ENCODE measurements at places on chromosomes 16 and 17.

DNA sequence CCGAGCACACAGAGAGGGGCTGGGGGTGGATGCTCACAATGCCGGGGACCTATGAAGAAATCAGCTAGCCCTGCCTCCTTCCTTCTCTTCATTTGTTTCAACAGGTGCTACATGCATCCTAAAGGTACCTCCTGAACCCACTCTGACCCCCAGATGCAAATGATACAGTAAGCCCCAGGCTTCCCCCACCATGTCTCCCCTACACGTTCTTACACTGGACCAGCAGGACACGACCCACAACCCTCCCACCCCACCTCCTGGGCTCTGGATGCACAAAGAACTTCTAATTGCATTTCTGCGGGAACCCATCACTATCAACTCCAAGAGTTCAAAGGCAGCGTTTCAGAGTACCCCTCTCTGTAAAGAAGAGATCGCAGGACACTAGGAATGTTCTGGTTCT, 2.1 kb downstream of the XYLT1 start:
- DNase-seq: no peak

GRCh38 chr17:66555605-66556004, 253.2 kb downstream of the PRKCA start:
- no peak for DNase-seq

GRCh38 chr16:13463619-13464018, 456.3 kb upstream of the ERCC4 start:
- DNase-seq: no peak

- DNase-seq: no peak
These were observed 140.4 kb upstream of the GNAO1 start for GRCh38 chr16:56050916-56051315.

- no peak for DNase-seq
These were observed 64.3 kb downstream of the CNGB1 start for GRCh38 chr16:57906382-57907316.

DNA sequence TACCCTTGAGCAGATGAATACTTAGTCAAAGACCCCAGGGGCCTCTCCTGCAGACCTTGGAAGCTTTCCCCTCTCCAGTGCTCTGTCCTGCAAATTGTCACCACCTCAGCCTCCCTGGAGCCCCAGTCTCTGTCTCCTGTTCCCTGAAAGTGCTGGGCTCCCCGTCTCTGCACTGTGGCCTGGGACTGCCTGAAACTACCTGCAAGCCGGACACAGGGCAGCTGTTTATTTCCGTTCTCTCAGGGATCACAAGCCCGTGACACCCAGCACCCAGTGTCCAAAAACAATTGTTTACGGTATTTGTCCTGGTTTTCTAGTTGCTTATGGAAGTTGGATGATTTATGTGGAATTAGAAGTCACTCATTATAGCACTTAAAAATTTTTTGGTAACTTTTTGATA, 81.6 kb upstream of the CHMP6 start:
- DNase-seq: no peak

DNA sequence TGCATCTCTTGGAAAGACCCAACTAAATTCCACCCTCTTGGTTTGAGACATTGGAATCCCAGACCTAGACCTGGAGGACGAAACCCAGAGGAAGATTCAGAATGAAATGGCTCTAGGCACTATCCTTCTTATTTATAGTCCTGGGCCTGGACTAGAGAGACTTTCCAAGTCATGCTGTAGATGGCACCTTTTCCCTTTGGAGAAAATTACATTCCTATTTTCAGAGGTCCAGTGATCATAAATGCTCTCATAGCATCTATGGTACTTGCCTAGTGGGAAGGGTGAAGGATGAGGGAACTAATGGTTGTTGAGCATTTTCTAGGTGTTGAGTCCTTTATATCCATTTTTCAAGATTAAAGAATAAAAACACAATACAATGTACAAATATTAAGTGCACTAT, 37.1 kb downstream of the SPACA3 start:
- no peak for DNase-seq

GRCh38 chr17:42281571-42282096, 5.4 kb upstream of the STAT5B start:
- peak; percentile 4 for DNase-seq

GRCh38 chr17:79740413-79740812, 9.7 kb downstream of the ENPP7 start:
- no peak for DNase-seq

DNA sequence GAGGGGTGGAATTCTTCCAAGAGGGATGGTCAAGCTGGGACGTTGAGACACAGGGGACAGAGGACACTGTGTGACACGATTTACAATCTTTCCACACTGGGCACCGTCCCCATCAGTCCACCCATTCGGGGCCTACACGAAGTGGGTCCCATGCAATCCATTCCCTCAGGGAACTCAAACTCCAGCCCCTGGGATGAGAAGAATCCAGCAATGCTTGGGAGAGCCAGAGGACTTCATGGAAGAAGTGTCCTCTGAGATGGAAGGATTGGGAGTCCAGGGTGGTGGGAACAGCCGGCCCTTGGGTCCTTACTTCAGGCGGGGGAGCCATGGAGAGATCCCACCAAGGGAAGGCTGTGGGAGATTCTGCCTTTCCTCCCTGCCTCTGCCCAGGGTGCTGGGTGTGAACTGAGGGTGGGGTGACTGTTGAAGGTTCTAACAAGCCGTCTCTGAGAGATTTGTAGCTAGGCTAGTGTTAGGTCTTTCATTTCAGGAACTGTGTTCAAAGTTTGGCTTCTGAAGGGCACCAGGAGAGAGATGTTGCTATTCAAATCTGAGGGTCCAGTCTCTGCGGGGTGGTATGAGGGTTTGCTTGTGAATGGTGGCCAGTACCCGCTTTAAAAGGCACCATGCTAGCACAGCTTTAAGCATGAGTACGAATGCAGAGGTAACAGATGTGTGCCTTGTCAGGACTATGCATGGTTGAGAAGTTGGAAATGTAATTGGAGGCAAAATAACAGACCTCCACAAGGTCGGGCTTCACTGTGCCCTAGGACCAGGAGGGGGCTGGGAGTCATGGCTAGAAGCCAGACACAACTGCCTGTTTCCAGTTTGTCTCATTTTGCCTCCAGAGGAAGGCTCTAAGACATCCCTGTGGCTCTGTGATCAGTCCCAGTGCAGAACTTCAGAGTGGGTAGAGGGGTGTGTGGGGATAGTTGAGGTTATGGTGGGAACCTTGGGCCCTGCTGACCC, 1.9 kb downstream of the ATP1B2 start:
- no peak for DNase-seq

DNA sequence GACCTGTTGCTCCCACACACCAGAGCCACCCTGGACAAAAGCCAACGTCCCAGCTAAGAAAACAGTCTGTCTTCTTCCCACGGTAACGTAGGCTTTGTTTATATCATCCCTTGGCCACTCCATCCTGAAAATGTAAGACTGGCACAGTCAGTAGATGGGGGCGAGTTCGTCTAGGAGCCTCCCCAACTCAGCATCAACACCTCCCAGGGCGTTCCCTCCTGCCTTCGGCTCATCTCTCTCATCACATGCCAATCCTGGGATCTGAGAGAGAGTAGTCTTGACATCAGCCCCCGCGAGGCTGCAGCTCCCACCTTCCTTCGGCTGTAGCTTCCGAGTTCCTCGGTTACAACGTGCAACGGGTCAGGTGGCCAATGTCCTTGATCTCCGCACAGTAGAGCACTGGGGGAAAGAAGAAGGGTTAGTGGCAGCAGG, 894 bp downstream of the RNF227 start:
- DNase-seq: peak; percentile 58

DNA sequence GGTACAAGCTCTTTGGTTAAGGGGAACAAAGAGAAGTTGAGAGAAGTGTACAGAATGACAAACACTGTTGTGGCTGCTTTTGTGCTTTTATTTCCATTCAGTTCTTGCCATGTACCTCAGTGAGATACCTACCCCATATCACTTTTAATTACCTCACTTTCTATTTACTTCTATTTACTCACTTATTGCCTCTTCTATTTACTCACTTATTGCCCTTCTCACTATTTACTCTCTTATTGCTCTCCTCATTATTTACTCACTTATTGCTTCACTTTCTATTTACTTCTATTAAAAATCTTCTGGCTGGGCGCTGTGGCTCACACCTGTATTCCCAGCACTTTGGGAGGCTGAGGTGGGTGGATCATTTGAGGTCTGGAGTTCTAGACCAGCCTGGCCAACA, 41.9 kb downstream of the MBTD1 start:
- no peak for DNase-seq

GRCh38 chr17:68293490-68294195, 2.3 kb downstream of the ARSG start:
- DNase-seq: no peak

GRCh38 chr16:81385031-81385756, 59.4 kb upstream of the CMIP start:
- DNase-seq: no peak

DNA sequence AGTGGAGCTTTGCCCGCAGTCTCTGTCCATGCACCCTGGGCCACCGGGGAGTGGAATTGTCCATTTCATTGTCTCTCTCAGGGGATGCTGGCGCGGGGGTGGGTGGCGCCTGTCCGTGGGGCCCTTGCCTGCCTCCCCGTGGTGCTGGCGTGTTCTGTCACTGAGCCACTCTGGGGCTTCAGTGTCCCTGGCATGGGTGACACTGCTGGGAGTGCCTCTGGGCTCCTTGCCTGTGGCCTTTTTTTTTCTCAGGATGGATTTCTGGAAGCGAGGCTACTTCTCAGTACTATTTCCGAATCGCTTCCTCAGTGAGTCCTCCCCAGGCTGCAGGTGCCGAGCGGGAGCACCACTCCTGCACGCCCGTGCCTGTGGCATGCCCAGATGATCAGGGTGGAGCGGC, 55.0 kb downstream of the PDPK1 start:
- DNase-seq: no peak

DNA sequence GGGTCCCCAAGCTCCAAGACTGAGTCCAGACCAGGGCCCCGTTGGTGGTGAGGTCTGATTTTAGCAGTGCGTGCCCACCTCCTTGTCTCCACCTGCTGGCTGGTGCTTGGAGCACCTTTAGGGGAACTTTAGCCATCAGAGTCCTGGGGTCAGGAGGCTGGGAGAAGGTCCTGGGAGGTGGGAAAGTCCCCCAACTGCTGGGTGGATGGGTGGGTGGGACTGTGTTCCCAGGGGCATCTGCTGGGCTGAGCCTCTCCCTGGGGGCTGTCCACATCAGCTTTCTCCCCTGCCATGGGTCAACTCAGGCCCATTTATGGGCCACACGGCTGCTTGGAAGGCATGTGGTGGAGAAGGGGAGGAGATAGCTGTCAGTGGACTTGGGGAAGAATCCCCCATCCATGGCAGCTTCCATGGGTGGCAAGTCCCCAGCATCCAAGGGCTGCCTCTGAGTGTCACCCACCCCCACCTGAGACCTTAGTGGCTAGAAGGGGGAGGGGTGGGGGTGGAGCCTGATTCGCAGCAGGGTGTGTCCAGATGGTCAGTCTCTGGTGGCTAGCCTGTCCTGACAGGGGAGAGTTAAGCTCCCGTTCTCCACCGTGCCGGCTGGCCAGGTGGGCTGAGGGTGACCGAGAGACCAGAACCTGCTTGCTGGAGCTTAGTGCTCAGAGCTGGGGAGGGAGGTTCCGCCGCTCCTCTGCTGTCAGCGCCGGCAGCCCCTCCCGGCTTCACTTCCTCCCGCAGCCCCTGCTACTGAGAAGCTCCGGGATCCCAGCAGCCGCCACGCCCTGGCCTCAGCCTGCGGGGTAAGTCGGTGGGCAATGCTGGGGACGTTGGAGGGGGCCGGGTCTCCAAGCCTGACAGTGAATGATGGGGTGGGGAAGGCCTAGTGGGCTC, at the start of gene TRPV2:
Gene TRPV2, plus strand, starts transcription at position 541 of the 894 bp plus-strand sequence. CDS start 2,098 bp downstream, outside the sequence.
- DNase-seq: peak; percentile 70

DNA sequence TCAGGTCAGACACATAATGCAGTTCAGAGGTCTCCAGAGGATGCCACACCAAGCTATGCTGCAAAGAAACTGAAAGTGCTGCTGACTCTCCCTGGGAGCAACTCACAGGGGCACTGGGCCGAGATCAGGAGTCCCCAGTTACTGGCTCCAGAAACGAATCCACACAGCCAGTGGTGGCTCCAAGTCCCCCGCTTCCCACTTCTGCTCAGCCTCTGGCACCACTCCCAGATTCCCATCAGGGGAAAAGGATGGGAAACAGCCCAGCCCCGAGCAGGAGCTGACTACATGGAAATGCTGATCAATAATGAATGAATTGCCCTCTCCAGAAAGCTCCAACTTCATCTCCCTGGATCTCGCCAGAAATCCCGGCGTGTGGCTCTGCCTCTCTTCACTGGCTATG, 62.3 kb upstream of the CDH5 start:
- DNase-seq: no peak

DNA sequence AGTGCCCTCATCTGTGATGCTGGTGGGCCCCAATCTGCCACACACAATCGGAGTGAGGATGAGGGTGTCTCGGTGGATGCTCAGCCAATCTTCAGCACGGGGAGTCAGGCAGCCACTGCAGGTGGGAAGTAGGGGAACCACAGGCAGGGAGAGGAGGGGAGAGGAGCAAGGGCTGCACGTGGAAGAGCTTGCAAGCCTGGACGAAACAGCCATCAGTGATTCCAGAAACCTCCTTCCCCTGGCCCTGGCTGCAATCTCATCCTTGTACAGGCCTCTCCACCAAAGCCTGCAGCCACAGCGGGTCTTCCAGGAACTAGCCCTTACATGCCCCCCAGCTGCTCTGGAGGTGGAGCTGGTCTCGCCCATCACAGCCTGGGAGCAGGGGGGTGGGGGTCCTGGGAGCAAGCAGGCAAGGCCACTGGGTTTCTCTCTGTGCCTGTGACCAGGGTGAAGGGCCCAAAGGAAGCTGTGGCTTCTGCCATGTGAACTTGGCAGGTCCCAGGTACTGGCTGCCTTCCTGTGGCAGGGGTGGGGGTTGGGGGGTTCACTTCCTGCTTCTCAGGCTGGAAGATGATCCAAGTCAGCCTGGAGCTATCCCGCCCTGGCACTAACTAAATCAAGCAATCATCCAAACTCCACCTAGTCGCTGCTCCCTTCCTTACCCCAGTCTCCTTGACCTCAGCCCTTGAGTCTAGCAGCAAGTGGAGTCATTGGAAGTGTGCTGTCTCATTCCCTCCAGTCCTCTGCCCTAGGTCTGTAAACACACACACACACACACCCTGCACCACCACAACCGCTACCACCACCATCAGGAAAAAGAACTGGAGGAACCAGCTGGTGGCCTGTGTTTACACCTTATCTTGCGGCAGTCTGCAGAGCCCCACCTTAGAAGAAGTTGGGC, 29.4 kb upstream of the MLKL start:
- DNase-seq: no peak

GRCh38 chr16:74666010-74666421, 661 bp downstream of the RFWD3 start:
- no peak for DNase-seq

Measured in GM20000 (cell line).